Activated naive CD8-positive, alpha-beta T cell treated with anti-CD3 and anti-CD28 coated beads, Interleukin-2, amount 50 U/mL, for 16 hours (primary cell): ENCODE measurements at places on chromosomes 3 and 15.

DNA sequence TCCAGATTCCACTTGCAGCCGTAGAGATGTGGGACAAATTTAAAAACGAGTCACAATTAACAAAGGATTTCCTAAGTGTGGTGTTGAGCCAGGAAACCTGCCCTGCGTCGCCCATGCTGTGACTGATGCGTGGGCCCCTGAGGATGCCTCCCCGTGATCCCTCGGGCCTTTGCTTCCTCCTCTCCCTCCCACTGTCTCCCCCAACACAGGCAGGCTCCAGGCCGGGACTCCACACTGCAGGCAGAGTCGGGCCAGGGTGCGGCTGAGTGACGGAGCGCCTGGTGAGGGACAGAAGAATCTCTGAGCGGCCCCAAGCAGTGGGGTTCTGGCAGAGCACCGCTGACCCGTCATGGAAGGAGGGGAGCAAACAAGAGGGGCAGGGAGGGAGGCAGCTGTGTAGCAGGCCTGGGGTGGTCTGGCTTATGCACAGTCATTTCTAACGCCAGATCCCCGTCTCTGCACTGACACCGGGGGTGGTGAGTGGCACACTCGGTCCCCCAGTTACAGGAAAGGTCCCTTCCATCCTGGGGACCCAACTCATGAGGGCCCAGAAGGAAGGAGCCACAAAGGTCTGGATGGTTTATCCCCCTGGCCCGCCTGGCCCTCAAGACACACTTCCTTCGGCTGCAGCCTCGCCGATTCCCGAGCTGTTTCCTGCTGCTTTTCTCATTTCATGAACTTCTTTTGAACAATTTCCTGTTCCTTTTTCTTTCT, 91.0 kb downstream of the XXYLT1 start:
- no peak for DNase-seq

- DNase-seq: no peak
Observed at GRCh38 chr3:178152031-178152806, 384.0 kb upstream of the KCNMB2 start.

GRCh38 chr3:48023377-48023776, 7.2 kb upstream of the MAP4 start:
- DNase-seq: no peak

- no peak for DNase-seq
Observed at GRCh38 chr15:91257746-91258414, 157.8 kb downstream of the SV2B start.

DNA sequence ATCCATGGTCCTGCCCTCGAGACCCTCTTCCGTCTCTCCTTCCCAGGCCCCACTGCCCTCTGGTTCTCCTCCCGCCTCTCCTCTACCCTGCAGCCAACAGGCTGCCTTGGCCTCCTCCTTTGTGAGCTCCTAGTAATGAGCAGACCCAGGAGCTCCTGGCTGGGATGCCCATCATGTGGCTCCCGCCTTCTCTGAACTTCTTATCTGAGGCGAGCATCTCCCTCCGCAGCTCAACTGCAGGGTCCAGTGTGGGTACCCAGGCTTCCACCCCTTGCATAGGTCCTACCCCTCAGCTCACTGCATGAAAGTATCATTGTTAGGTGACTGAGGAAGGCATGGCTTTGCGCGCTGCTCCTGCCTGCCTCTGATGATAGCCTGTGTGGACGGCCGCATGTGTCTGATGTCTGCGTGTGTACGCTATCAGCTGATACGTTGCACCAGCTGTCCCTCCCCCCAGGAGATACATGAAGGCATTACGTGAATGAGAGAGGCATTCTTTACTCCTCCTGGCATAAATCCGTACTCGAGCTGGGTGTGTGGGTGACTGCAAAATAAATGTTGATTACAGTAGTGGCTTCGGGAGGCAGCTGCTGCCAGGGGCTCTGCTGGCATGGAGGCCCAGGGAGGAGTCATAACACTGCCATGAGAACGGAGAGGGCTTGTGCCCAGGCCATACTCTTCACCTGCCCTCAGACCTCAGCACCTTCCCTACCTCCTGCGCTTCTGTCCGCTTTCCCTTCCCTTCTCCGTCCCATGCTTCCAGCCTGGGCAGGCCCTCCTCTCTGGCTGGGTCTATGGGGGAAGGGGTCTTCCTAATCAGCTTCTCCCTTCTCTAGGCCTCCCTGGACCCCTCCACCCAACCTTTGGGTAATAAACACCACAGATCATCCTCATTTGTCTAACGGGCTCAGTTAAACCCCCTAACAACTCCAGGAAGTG, 48.8 kb downstream of the ZNF710 start:
- DNase-seq: no peak

DNA sequence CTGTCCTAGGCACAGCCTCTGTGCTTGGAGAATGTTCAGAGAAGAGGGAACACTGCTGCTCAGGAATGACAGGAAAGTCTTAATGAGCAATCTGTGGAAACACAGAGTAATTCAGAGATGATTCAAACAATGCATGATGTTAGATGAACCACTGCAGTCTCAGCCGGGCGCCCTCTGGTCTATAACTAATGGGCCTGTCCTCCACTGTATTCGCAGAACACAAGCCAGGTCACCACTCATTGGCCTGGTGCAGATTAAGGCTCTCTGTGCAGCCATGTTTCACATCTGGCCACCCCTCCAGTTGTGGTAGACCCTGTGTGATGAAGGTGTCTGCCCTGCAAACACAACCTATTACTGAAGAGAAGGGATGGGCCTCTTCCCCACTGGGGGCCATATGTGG, 281.7 kb upstream of the ROPN1 start:
- no peak for DNase-seq

DNA sequence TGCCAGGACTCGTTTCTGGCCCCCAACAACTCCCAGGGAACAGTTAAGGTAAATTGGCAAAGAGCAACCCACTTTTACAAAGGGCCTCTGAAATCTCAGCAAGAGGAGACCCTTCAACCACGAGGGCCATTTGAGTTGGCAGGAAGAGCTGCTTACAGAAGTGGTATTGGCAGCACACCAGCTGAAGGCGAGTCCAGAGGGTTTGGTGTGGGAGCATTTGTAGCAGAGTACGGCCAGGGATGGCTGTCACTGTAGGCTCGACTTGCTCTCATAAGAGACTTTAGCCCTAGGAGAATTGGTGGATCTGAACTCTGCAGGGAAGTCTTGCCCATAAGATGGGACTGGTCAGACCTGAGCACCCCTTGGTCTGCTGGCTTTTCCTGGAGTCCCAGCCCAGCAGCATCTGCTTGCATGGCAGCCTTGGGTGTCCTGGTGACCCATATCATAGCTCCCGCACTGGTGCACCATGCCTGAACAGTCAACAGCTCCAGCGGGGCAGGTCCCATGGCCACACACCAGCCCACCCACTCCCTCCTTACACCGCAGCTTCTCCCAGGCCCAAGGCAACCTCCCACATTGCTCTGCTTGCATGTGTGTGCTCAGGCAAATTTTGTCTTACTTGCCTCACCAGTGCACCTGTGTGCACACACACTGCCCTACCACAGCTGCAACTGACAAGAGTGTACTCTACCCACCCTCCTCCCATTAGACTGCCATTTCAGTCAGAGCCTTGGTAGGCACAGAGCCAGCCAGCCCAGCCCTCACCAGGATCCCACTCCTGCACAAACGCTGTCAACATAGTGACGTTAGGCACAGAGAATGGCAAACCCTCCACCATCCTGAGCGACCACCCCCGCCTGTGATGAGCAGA, 861.6 kb upstream of the DPPA4 start:
- DNase-seq: no peak

- no peak for DNase-seq
Observed at GRCh38 chr15:89824607-89824867, 9.9 kb upstream of the ANPEP start.

DNA sequence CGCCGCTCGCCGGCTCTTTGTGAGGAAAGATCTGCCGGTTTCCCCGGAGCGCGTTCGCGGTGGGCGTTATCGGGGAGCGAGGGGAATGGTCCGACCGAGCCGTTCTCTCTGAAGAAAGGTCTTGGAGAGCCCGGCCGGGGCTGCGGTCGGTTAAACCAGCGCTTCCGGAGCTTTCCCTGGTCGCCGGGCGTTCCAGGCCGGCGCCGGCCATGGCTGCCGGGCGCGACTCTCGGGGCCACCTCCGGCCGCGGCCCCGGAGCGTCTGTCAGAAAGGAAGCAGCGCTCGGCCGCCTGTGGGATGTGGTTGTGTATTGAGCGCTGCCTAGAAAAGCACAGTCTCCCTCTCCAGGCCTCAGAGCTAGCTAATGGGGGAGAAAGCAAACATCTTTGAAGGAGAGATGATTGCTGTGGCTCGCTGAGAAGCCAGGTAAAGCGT, 731 bp downstream of the FYTTD1 start:
- DNase-seq: no peak

DNA sequence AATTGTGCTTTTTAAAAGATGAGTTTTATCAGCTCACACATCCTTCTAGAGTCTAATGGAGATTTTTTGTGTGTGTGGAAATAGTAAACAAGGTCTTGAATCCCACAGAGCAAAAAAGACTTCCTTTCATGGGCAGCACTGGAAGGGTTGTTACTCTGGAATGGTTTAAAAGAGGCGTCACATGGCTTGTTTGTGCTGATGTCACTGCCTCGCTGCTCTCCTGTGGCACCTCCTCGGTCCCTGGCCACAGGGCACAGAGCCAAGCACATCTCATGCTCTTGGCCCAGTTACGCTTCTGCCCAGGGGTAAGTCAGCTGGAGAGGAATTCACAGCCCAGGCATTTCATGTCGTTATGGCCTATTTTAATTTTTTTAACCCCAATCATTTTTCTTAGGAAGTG, 53.2 kb downstream of the PGPEP1L start:
- DNase-seq: no peak

DNA sequence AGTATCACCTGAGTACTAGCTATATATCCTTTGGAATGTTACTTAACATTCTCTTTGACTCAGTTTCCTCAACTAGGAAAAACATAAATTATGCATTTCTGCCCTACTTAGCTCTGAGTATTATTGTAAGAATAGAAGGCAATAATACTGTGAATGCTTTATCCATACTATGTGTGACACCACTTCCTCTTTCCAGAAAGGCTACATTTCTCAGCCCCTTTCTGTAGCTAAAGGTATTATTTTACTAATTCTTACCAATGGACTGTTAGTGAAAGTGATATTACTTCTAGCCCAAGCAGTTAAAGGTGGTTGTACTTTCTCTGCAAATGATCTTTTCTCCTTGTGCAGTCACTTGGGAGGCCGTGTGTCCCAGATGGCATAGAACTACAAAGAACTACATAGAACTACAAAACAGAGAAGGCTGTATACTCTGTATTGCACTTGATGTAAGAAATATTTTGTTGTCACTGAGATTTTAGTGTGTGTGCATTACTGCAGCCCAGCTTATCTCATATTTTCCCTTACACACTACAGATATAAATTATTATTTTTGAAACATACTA, 35.1 kb downstream of the MYH15 start:
- DNase-seq: no peak

- DNase-seq: no peak
Observed at GRCh38 chr15:77415450-77416147, 4.3 kb downstream of the PEAK1 start.

DNA sequence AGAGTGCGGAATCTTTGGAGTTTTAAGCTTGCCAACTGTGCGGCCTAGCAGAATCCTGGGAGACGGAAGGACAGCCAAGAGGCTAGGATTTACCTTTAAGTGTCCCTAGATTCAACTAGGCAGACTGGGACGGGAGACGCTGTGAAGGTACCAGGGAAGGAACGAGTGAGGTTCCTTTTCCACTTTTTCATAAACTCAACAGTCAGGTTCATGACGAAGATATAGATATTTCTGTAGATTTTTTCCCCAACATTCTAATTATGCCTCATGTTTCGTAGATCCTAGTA, 564 bp upstream of the GABPB1 start:
- no peak for DNase-seq

- DNase-seq: peak; percentile 92
Observed at GRCh38 chr3:160449636-160450598, at the start of gene TRIM59. Gene TRIM59 (minus strand): TSS chr3:160449786. CDS start chr3:160439183, 10,603 bp downstream.

DNA sequence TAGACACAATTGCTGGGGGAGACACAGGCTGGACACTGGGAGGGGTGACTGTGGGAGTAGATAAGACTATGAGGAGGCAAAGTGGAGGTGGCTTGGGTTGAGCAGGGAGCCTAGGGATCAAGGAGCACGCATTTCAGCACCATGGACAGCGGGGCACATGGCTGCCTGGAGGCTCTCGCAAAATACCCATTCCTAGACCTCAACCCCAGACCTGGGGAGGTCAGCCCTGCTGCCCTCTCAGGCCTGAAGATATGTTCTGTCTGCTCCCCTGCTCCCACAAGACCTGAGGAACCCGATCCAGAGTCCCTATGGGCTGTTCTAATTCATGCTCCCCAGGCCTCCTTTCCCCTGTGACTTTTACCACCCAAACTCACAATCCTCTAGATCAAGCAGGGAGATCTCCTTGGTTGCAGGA, 16.0 kb upstream of the CPEB1 start:
- DNase-seq: no peak

GRCh38 chr3:14290631-14291385, 111.6 kb upstream of the SLC6A6 start:
- DNase-seq: no peak

DNA sequence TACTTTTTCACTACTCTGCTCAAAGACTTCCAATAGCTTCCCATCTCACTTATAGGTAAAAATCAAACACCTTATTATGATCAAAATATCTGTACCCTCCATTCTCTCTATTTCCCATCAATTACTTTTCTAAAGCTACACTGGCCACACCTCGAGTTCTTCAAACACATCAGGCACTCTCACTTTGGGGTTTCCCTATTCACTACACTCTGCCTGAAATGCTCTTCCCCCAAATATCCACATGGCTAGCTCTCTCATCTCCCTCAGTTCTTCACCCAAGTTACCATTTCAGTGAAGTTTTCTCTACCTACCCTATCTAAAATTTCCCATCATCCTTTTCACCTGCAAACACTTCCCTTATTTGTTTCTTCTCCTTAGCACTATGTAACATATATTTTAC, 14.8 kb downstream of the UBE3A start:
- DNase-seq: no peak

DNA sequence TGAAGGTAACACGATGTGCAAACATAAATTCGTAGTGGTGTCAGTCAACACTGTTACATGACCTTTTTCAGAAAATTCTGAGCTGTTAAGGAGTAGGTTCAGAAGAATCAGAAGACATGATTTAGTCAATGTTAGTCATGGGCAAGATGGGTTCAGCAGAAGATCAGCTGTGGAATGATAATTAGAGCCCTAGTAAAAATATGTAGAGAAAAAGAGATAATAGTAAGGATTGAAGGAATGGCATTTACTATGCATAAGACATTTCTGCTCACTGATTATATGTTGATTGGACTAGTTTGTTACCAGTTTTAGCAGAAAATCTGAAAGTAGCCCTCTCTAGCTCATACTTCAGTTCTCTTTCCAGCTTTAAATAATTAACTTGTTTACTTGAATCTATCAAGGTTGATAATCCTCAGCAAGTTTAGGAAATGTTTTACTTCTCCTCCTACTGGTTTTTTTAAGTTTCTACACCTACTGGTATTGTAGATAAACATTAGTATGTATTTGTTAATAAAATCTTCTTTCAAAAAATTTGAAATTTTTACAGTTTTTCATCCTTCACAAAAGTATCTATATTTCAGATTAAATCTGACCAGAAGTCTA, 98.6 kb downstream of the ALCAM start:
- DNase-seq: no peak

DNA sequence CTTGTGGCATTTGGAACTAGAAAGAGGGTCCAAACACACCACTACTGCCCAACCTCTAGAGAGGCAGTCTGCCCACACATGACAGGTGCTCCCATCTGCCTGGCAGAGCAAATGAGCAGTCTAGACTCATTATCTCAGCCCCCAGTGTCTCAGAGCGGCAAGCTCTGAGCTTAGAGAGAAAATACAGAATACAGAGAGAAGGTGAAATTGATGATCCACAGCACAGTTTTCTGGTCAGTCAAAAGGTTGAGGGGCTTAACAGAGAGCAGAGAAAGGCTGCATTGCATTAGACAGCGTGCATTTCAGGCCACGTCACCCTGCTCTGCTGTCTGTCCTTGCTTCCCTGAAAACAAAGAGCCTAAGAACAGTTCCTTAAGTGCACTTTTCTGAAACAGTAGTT, 135.1 kb downstream of the KCNMB2 start:
- no peak for DNase-seq
